ENCODE measurements at places on chromosomes 5 and 9.
A peak's percentile ranks its signal among the peaks of the same experiment; 100 is the strongest.

- DNase-seq = no peak
Measured at GRCh38 chr5:149869411-149869821, 75.2 kb downstream of the PDE6A start.

DNA sequence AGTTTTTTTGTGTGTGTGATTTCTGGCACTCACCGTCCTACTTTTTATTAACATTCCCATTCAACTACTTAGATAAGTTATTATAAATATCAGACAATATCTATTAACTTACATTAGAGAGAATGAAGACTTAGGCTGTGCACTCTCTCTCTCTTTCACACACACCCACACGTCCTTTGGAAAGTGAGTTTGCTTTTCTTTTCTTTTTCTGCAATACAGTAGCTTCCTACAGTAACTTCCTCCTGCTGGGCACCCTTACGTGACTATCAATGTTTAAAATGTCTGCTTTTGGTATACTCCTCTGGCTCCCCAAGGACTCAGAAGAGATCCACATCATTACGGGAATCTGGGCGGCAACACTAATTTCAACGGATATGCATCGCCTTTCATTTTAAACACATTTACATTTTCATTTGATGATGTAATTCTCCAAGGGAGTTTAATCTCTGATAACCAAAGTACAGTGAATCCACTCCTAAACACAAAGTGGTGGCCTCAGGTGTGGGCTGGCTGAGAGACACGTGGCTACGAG, 179.5 kb downstream of the MAPKAP1 start:
- DNase-seq = no peak

DNA sequence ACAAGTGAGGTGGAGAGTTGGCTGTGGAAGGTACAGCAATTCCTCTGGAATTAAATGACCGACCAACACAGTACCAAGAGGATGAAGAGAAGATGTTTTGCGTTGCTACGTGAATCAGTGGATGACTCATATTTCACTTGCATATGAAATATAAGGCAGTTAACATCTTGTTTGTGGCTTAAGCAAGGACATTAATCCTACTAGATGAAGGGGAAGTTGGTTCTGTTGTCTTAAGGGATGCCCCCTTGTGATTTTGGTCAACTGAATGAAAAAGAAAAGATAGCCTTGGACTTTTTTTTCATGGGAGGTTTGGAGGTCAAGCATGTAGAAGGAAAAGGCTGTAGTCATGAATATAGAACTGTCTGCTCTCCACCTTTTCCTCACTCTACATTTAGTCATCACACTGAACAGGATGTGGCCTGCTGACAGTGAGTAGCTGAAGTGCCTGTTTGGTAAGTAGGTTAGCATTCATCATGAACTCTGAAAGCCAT, 33.9 kb downstream of the VLDLR start:
- peak; percentile 73 for DNase-seq

DNA sequence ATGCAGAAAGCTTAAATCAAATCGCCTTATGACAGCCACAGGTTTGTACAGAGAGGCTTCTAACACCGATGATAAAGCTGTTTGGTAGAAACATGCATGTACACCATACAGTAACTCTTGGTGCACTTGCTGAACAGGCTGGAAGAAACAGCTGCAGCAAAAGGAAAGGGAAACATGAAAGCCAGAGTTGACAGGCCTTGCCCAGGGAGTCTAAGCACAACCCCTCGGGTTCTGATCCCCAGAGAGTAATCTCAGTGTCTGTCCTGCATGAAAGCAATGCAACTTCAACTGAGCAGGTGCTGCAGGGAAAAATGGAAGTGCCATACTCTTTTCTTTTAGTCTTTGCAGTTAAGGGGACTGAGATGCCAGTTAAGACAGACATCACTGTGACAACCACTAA, 419.9 kb downstream of the BNC2 start:
- DNase-seq = no peak

GRCh38 chr5:170809551-170809950, 26.0 kb downstream of the GABRP start:
- DNase-seq = peak; percentile 29

- DNase-seq = no peak
Measured at GRCh38 chr9:112842555-112842954, 48.1 kb downstream of the SLC46A2 start.

DNA sequence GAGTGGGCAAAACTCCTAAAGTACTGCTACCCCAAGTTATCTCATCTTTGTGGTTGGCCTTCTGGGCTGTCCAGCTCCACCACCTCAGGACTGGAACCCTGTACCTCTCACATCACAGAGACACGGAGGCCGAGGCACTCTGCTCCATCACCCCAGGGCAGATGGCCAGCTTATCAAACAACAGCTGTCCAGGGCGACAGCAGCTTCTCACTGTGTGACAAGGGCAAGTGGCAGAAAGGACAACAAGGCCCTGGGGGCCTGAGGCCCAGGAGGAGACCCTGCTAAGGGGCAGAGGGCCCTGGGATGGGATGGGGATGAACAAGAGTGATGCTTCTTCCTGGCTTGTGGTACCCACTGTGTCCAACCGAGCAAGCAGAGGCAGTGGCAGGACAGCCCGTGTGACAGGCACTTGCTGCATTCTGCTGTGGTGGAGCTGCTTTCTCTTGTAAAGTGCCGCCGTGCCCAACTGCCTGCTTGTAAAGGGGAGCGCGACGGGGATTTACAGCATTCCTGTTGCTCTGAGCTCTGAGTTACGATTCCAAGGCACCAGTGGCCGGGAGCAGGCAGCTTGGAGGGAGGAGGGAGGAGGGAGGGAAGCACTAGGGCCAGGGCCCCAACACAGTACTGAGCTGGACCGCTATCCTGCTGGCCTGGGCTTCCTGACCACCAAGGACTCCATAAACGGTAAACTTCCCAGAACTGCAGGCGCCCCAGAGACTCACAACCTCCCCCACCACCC, 71.2 kb downstream of the SHB start:
- DNase-seq = no peak

- no peak for DNase-seq
Measured at GRCh38 chr5:137605411-137605810, 106.3 kb upstream of the SPOCK1 start.

DNA sequence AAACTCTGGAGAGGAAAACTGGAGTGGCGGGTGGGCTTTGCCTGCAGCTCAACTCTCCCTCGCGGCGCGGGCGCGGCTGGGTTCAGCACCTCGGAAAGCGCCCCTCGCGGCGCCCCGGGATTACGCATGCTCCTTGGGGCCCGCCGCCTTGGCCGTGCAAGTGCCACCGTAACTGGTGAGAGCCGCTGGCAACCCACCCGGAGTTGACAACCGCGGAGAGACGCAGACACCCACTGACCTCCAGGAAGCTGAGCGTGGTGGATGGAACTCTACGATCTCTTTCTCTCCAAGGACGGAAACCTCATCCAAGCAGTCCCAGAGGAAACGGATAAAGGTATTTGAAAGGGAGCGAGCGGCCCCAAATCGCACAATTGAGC, 194 bp upstream of the RXFP3 start:
- peak; percentile 81 for DNase-seq

- peak; percentile 14 for DNase-seq
Measured at GRCh38 chr9:37215830-37216229, 95.5 kb downstream of the ZCCHC7 start.

DNA sequence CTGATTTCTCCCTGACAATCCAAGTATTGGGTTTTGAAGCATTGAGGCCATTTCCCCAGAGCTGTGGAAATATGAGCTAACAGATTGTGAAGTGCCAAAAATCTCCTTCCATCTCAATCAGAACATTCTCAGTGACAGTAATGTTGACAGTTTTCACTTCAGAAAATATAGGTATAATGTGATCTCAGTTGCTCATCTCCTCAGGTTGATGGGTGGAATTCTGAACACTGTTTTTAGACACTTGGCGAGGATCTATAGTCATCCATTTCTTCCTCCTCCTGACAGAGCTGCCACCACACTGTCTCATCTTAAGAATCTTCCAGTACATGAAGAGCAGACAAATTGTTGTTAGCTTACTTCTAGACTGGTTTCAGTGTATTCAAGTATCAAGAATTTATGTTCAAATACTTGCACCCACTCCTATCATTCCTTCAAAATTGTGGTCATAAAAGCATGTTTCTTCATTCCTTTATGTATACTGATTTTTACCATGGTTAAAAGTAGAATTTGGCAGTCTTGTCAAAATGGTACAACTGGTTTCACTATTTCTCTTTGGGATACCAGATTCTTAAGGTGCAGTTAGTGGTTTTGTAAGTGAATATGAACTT, 199.7 kb upstream of the TLE4 start:
- no peak for DNase-seq

- DNase-seq = no peak
Measured at GRCh38 chr5:60207040-60207439, 313.5 kb upstream of the PDE4D start.

- no peak for DNase-seq
Measured at GRCh38 chr9:106025453-106025852, 331.1 kb downstream of the TMEM38B start.

- DNase-seq = no peak
Measured at GRCh38 chr5:125262782-125263181, 516.3 kb upstream of the ZNF608 start.

DNA sequence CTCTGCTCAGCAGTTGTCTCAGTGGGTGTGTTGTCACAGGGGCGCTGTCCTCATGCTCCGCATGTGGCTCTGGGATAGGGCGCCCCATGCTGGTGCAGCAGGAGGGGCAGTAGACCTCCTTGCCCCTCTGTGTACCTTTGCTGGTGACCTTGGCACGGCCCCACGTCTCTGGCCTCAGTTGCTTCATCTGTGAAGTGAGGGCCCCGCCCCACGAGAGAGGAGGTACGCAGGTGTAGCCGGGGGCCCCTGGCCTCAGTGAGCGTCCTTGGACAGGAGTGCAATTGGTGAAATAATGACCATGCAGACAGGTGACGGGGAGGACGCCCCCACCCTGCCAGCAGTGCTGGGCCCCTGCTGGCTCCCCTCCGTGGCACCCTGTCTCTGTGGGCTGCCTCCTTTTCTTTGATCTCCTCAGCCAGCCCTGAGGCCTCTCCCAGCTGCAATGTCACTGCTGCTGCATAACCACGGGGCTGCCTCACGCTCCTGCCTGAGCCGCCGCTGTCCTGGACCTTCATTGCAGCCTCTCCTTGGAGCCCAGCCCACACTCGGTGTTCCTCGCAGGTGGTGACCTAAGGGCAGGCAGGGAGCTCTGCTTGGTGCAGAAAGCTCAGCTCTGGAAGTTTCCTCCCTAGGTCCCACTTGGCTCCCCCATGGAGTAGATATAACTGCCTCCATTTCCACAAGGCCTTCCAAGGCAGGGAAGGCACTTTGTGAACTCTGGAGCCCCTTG, 57.3 kb downstream of the PHF2 start:
- no peak for DNase-seq

DNA sequence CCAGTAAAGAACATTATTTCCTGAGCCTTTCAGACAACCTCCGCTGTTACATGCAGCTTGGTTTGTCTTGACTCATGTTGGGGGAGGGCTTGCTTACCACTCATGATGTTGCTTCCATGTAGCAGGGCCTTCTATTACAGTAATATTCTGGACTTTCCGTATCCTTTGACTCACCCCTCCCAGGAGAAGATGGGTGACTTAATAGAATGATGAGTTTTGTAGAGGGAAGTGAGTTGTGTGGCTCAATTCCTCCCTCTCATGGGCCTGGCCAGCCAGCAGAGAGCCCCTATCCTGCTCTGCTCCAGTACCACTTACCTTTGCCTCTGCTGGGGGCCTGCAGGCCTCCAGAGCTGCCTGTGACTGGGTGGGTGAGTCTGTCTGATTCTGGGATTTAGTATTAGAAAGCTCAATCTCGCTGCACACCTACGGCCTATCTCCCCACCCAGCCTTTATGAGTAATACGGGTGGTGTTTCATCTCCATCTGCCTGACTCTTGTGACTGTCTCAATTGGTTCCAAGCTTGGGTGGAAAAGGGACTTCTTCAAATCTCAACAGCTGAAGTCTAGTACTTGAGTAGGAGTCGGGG, 52.6 kb upstream of the KLF9 start:
- peak; percentile 33 for DNase-seq

DNA sequence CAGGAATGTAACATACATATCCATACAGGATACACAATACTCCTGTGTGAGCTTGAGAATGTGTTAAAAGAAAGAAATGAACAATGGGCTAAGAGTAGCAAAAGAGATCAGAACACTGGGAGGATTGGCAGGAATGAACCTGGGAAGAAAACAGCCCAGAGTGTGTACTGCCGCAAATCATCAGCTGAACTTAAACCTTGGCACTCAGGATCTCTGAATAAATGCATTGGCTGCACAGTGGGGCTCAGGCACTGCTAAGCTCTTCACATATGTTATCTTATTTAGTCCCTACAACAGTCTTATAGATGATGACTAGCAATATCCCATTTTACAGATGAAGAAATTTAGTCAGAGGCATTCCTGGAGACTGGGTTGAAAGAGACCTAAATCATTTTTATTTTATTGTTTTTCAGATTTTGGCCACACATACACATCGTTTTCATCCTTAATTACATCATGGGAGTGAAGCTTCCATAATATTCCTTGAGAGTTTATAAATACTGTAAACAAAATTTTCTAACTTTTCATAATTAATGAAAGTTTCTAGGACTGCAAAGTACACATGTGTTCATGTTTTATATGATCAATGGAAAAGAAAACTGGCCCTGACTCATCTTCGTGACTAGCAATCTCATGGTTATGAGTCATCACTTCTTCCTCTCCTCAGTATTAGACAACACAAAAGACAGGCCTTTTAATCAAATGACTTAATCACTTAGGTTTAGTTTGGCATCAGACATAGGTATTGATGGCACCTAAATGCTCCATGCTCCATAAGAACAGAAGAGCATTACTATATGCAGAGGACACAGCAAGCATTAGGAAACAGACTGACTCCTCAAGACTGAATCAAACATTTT, 59.2 kb downstream of the CDH18 start:
- peak; percentile 3 for DNase-seq

DNA sequence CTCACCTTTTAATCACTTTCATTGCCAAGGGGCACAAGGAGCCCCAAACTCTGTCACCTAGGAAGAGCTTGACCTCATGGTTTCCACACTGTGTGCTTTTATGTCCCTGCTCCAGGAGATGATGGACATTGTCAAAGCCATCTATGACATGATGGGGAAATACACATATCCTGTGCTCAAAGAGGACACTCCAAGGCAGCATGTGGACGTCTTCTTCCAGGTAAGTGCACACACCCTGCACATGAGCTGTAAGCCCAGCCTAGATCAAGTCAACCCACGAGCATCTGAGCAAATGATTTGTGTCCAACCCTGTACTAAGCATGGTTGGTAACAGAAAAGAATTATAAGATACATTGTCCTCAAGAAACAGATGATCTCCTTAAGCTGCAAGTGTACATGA, 50.8 kb upstream of the GABRP start:
- DNase-seq = no peak

DNA sequence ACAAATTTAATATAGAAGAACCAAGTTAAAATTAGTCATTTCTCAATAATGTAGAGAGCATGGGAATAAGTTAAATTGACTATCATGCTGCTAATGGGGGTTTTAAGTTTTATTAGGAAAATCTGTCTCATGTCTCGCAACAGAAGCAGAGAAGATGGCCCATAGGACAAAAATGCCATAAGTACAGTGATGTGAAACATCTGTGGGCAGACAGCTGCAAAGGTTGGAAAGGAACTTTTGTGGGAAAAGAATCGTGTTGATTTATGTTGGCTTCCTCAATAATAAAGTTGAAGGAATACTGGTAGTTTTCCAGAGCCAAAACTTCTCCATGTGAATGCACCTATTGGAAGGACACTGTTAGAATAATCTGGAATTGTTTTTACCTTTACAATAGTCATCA, 44.8 kb downstream of the VCAN start:
- no peak for DNase-seq
